H9 (cell line): ENCODE measurements at places on chromosomes 2 and 18. TPM values are rescaled to one million over a fixed set of nuclear protein-coding genes. Genes with fewer than 3 reads are reported as not detected.
A peak's percentile ranks its signal among the peaks of the same experiment; 100 is the strongest.

- H3K4me3 ChIP-seq, result no peak overlapping the region
- no peaks in the 10 kb centered on the region for H3K27me3 ChIP-seq
- H3K4me1 ChIP-seq, result no peaks in the 10 kb centered on the region
- no peak overlapping the region for H3K27ac ChIP-seq
- peaks cover 84% of the 10 kb centered on the region for H3K36me3 ChIP-seq
- no peak for DNase-seq
These were observed 15.5 kb downstream of the CCT7 start for GRCh38 chr2:73249636-73250035.

Gene MOCOS
- total RNA-seq, result 5.2 and 6.0 TPM in 2 replicates

GRCh38 chr18:33838054-33838453, 260.0 kb downstream of the ASXL3 start:
- H3K4me1 ChIP-seq, result no peaks in the 10 kb centered on the region; the same call in 1 of the 2 replicates
- no peak for DNase-seq
- H3K27me3 ChIP-seq, result no peaks in the 10 kb centered on the region
- H3K36me3 ChIP-seq, result no peaks in the 10 kb centered on the region
- no peak overlapping the region for H3K4me3 ChIP-seq

Gene CRYGC
- total RNA-seq, result not detected in 2 replicates

GRCh38 chr18:38695559-38696280, 1130.1 kb upstream of the CELF4 start:
- H3K36me3 ChIP-seq, result no peaks in the 10 kb centered on the region
- no peaks in the 10 kb centered on the region for H3K27me3 ChIP-seq
- no peak overlapping the region for H3K27ac ChIP-seq
- no peak overlapping the region for H3K4me3 ChIP-seq

- no peaks in the 10 kb centered on the region; the same call in 1 of the 2 replicates for H3K27me3 ChIP-seq
- no peaks in the 10 kb centered on the region; the same call in 1 of the 2 replicates for H3K4me1 ChIP-seq
- H3K36me3 ChIP-seq, result peaks cover 16% of the 10 kb centered on the region
- H3K4me3 ChIP-seq, result peak overlapping the region; percentile 43
- no peak for DNase-seq
- no peak overlapping the region for H3K27ac ChIP-seq
These were observed 50.5 kb upstream of the TUBA3D start for GRCh38 chr2:131425231-131425941.

DNA sequence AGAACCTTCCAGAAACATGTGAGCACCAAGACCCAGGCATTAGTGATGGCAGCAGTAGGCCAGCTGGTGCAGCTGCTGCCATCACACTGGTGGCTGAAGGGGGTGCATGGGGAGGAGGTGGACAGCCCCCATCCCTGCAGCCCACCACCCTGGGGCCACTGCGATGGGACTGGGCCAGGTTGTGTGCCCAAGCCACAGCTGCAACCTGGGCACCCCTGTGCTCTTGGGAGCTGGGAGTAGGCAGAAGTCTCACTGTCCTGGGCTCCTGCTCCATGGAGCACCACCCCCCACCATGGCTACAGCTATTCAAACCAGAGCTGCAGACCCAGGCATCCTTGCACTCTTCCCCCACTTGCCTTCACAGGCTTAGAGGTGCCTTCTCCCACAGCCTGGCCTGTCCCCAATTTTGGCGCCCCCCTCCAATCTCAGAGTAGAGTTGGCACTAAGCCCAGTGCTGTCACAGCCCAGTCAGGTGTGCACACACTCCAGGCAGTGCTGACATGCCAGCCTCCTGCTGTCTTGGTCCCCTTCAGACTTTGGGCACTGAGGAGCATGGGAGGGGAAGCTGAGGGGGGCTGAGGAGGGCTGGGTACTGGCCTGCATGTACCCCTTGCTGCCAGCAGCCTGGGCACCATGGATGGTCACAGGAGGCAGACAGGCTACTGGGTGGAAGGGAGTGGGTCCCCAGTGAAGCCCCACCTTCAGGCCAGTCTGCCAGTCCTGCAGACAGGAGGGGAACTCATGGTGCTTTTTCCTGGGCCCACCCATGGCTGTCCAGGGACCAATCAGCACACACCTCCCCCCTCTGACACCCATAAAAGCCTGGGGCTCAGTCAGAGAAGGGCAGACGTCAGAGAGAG, 67.1 kb downstream of the CYP26B1 start:
- no peak for DNase-seq
- H3K27me3 ChIP-seq, result no peaks in the 10 kb centered on the region; the same call in 1 of the 2 replicates
- no peak overlapping the region for H3K27ac ChIP-seq

- DNase-seq, result no peak
- no peaks in the 10 kb centered on the region for H3K27me3 ChIP-seq
- no peak overlapping the region for H3K4me3 ChIP-seq
- no peak overlapping the region for H3K27ac ChIP-seq
These were observed 78.8 kb upstream of the TFCP2L1 start for GRCh38 chr2:121363632-121364420.

DNA sequence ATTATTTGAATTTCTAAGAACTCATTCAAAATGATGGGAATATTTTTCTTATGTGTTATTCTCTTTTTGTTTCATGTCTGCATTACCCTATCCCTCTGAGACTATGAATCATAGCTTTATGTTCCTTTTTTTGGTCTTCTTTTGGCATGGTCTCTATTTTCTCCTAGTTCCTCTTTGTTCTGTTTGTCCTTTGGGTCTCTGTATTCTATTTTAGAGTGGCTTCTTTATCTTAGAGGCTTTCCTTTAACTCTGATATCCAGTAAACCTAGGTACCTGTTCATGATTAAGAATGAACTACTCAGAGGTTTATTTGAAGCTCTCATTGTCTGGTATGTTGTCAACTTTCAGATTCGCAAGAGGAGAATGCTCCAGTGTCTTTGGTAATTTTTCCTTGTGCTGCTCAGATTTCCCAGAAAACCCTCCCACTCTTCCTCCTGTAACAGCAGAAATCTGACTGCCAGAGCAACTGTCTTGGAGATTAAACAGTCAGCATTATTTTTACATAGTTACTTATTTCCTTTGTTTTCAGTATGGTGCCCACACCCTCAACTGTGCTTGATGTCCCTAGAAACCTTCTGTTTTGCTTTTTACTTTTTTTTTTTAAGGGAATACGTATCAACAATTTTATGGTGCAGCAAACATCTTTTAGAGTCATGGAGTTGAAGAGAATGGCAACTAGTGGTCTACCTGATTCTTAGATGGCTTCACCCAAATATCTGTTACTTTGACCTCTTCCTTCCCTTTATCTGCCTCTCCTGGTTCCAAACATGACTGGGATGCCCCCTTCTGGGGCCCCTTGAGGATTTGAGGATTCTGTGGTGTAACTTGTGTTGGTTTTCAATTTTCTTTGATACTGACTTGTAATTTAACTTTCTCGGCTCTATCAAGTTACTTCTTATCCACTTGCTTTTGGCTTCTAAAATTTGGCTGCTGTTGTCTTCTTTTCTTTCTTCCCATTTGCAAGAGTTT, 92.0 kb downstream of the DPP10 start:
- no peaks in the 10 kb centered on the region for H3K27me3 ChIP-seq
- H3K36me3 ChIP-seq, result no peaks in the 10 kb centered on the region
- H3K27ac ChIP-seq, result no peak overlapping the region
- DNase-seq, result no peak

GRCh38 chr2:233572468-233572867, 5.9 kb upstream of the USP40 start:
- no peak overlapping the region for H3K27ac ChIP-seq
- H3K4me1 ChIP-seq, result no peaks in the 10 kb centered on the region
- H3K4me3 ChIP-seq, result no peak overlapping the region

DNA sequence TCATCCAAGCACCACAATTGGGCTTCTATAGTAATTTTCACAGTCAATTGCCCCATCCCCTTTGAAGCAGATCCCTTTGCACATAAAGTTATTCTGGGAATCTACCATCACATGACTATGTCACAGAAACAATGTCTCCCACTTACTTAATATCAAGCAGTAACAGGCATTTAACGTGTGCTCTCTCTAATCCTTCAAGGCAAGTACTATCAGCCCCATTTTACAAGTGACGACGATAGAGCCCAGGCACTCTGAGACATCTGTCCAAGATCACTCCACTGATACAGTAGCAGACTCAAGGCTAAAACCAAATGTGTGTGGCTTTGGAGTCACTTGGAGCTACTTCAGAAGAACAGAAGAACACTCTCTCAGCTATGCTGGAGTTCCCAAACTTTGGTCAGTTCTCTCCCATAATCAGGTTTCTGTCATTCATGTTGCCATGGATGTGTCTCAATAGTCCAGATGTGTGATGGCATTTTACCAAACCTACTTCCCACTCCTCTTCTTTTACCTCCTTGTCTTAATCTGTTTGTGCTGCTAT, 39.7 kb downstream of the PID1 start:
- no peak for DNase-seq
- no peak overlapping the region for H3K4me3 ChIP-seq
- H3K36me3 ChIP-seq, result no peaks in the 10 kb centered on the region
- no peaks in the 10 kb centered on the region for H3K27me3 ChIP-seq
- H3K27ac ChIP-seq, result no peak overlapping the region

- H3K27me3 ChIP-seq, result no peaks in the 10 kb centered on the region
- no peak for DNase-seq
- no peak overlapping the region for H3K4me3 ChIP-seq
These were observed 6.8 kb downstream of the STRADB start for GRCh38 chr2:201458381-201458780.
